Renal cortex interstitium (tissue), 15 donors: ENCODE measurements at places on chromosomes 6 and 20. TPM values are rescaled to one million over a fixed set of nuclear protein-coding genes. Genes with fewer than 3 reads are reported as not detected.

- no peak for DNase-seq
These were observed 598.3 kb upstream of the HS3ST5 start for GRCh38 chr6:114941078-114941477.

GRCh38 chr20:44435630-44436335, 39.9 kb upstream of the TTPAL start:
- DNase-seq = no peak

DNA sequence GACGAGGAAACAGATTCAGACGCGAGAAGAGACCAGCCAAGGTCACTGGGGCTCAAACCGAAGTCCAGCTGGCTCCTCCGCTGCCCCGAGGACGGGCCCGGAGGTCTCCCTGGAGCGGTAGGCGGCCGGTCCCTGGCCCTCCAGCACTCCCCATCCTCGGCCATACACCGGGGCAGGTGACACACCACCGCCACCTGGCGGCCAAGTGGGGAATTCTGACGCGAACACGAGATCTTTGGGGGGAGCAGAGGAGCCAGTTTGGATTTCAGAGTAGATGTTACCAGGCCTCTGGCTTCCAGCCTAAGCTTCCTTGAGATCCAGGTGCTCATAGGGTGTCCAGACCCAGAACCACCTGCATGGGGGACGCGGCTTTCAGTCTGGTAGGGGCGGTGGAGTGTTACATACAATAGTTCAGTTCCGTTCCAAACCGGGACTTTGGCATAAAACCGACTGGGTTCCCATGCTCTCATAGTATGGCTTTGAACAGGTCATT, 16.1 kb downstream of the BPIFB1 start:
- DNase-seq = peak; percentile 36

DNA sequence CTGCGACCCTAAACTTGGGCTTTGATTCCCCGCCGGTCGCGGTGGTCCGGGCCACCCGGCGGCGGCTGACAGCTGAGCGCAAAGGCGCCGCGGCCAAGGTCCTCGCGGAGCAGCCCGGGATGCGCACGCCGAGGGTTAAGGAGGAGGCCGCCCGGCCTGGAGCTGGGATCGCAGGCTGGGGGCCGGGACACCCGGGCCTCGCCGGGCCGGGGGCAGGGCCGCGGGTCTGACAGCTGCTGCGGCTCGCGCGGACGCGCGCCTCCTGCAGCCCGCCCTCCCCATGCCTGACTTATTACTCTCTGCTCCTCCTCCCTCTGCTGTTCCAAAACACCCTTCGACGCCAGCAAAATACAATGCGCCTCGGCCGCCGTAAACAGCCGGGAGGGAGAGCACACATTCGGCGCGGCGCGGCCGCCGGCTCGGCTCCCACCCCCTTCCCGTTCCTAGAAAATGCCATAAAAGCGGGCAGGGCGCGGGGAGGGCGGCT, 746 bp downstream of the BACH2 start:
- no peak for DNase-seq

DNA sequence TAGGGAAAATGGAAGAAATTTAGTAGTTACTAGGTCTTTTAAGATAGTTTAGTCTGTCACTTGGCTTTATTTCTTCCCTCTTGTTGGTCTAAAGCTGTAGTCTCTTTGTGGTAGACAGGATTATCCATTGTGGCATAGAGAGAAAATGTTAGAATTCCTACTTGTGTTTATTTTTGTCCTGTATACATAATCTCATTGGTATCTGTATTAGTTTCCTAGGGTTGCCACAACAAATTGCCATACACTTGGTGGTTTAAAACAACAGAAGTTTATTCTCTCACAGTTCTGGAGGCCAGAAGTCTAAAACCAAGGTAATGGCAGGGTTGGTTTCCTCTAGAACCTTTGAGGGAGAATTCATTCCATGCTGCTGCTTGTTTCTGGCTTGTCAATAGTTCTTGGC, 119.4 kb downstream of the ZFAND3 start:
- no peak for DNase-seq

The DBNDD2 gene
- polyA plus RNA-seq = 24.7 TPM

- no peak for DNase-seq
These were observed 573.9 kb downstream of the RFPL4B start for GRCh38 chr6:112920994-112921393.

DNA sequence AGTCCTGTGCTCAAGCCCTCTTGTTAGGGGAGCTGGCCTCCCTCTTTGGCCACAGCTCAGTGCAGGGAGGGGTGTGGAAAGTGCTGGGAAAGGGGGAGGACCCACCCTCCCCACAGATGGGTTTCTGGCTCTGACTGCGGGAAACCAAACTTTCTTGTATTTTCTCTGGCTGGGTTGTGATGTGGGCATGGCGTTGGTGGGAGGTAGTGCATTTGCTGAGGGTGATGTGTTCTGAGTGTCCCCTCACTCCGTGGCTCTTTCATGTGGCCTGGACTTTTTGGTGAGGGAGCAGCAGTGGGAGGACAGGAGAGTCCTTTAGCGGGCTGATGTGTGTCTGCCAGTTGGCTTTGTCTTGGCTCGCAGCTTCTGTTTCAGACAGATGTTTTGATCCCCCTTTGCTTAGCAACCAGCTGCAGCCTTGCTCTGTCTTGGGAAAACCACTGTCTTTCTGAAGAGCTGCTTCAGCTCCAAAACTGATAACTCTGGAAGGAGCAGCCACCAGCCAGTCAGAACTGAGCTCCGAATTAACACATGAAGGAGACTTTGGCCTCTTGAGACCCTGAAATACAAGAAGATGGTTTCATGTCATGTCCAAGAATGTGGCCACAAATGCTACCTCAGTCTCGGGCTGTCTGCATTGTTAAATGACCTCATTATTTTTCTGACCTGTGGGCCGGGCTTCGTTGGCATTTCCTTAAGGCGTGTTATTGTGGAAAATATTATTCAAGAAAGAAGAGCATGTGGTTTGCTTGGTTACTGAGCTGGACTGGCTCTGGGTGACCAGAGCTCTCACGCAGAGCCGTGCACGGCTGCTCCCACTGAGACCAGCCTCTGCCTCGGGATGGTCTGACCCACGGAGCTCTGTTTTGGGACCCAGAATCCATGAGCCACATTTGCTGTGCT, 21.5 kb downstream of the SYNJ2 start:
- no peak for DNase-seq

The ACOT13 gene
- polyA plus RNA-seq = 37.1 TPM

GRCh38 chr6:56510984-56511531, 131.6 kb downstream of the DST start:
- no peak for DNase-seq

DNA sequence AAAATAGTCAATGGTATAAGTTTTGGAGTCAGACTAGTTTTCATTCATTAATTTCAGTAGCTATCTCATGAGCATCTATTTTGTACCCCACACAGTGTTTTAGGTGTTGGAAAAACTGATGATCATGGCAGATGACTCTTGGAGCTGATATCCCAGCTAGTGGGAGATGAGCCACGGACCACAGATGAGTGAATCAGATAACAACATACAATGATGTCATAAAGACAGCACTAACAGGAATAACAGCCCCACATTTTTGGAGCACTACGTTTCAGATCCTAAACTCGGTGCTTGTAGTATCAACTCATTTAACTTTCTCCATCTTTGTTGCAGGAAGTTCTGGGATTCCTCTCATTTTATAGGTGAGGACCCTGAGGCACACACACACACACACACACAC, 67.8 kb upstream of the EDN3 start:
- DNase-seq = no peak

DNA sequence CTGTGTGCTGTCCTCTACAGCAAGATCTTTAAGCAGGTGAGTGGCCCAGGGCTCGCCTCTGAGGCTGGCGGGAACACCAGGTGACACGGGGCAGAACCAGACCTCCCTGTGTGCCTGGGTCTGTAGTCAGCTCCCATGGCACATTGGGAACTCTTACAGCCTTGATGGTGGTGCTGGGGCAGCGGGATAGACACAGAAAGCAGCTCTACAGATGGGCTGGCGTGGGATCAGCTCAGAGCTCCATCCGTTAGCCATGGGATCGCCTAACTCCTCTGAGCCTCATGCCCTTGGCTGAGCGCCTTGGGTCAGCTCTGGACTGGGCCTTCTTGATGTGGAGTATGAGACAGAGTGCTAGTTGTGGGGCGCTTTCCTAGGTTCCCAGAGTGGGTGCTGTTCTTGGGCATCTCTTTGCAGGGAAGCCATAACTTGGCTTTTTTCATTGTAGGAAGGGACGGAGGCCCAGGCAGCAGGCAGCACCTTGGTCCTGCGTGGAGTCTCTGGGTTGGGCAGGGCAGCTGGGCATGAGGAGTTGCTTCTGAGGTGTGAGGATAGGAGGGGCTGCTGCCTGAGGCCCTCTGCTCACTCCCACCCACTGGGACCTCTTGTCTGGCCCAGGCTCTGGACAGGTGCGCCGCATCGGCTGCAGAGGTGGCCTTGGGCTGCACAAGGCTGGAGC, 51.3 kb downstream of the EFCAB8 start:
- no peak for DNase-seq

The PHACTR1 gene
- 13.6 TPM for polyA plus RNA-seq

DNA sequence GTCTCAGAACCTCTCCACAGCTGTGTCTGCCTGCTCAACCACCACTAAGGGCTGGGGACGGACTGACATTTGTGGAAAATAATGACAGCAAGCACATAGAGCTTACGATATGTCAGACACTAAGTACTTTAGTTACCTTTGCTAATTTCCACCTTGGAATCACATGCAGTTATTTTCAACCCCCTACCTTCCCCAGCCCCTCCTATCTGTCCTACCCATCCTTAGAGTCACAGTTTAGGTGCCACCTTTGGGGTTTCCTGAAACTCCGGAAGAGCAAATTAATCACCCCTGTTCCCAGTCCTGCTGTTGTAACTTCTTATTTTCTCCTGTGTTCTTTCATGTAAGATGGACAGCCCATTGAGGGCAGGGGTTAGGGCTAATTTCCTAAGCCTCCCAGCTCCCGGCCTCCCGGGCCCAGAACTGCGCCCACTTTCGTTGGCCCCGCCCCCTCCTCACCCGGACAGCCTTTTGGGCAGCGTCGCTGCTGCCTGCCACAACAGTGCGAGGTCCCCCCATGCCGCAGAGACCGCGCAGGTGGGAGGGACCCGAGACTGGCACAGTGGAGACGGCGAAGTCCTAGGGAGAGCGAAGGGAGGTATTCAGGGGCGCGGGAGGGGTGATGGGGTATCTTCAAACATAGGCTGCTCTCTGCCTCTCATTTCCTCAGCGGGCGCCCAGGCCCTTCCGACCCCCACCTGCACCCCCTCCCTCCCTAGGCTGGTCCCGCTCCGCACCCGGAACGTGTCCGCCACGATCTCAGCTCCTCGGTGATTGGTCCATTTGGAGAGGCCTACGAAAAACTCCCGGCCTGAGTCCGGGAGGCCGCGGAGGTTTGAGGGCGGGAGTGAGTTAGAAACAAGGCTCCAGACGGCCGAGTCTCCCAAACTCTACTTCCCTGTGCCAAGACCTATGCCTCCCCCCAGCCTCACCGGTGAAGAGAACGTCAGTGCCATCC, 1.1 kb downstream of the DDAH2 start:
- DNase-seq = no peak
